ENCODE measurements at places on chromosomes 7 and 10. TPM values are rescaled to one million over a fixed set of nuclear protein-coding genes. Genes with fewer than 3 reads are reported as not detected.

- no peaks in the 10 kb centered on the region for H3K27me3 ChIP-seq
- DNase-seq = no peak
- peaks cover 49% of the 10 kb centered on the region for H3K36me3 ChIP-seq
- no peak overlapping the region for H3K4me3 ChIP-seq
- H3K4me1 ChIP-seq = peaks cover 8% of the 10 kb centered on the region
Observed at GRCh38 chr7:106255246-106255645, 29.5 kb downstream of the NAMPT start.

LRRN3 gene
- not detected for total RNA-seq

- DNase-seq = no peak
- peaks cover 23% of the 10 kb centered on the region for H3K4me1 ChIP-seq
- no peaks in the 10 kb centered on the region for H3K27me3 ChIP-seq
- H3K27ac ChIP-seq = no peak overlapping the region
- H3K36me3 ChIP-seq = no peaks in the 10 kb centered on the region
- H3K4me3 ChIP-seq = no peak overlapping the region
Observed at GRCh38 chr7:26653430-26654399, 210.7 kb downstream of the SKAP2 start.

PLAC9 gene
- total RNA-seq = not detected

- peaks cover 43% of the 10 kb centered on the region for H3K4me1 ChIP-seq
- peaks cover 44% of the 10 kb centered on the region for H3K27me3 ChIP-seq
- peak; percentile 65 for DNase-seq
- H3K27ac ChIP-seq = no peak overlapping the region
Observed at GRCh38 chr7:27108390-27109127, 6.1 kb upstream of the HOXA2 start.

GRCh38 chr7:5218564-5219360 lies 28.7 kb downstream of the WIPI2 start:
- H3K36me3 ChIP-seq = peaks cover 63% of the 10 kb centered on the region
- no peak overlapping the region for H3K4me3 ChIP-seq
- H3K4me1 ChIP-seq = no peaks in the 10 kb centered on the region

DNA sequence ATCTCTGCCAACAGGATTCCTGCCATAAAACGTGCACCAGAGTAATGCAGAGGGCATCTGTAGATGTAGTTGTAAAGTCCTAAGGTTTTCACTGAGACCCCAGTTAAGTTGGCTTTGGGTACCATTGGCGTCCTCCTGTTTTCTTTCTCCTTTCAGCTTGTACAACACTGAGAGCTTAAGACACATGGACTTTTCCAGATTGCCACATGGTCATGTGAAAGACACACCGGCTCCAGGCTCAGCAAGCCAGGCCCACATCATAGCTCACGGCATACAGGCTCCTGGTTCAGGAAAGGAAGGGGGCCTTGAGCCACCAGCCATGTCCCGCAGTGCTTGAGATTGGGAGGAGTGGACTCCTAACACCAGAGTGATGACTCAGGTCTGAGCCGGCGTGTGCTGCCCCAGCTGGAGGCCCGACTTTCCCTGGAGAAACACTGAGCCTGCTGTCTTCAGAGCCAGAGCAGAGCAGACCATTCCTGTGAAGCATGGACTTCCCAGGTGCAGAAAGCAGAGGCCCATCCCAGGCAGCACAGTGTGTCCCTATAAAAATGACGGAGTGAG lies 252.7 kb downstream of the PRPF18 start:
- peaks cover 6% of the 10 kb centered on the region for H3K27me3 ChIP-seq
- DNase-seq = no peak
- peak overlapping the region; percentile 38 for H3K4me3 ChIP-seq
- peaks cover 15% of the 10 kb centered on the region for H3K4me1 ChIP-seq
- H3K27ac ChIP-seq = no peak overlapping the region
- peaks cover 23% of the 10 kb centered on the region for H3K36me3 ChIP-seq

DNA sequence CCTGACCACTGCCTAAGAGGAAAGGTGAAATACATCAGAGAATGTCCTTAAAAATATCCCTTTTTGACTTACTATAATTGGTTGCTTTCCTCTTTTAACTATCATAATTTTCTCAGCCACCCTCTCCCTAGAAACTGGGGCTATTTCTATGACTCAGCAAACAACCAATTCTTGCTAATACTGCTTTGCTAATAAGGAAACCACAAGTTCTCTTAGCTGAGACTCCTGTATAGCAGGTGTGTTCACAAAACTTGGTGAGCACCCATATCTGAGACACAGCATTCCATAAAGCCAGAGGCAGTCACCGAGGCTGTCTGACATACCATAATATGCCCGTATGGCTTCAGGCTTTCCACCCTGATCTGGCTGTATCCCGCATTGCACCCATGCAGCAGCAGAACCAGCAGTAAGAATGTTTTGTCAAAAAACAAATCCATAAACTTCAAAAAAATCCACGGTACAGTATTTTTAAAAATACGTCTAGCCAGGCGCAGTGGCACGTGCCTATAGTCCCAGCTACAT lies 191.7 kb upstream of the C7orf33 start:
- peaks cover 4% of the 10 kb centered on the region for H3K27me3 ChIP-seq
- DNase-seq = no peak
- H3K4me1 ChIP-seq = peaks cover 7% of the 10 kb centered on the region

DNA sequence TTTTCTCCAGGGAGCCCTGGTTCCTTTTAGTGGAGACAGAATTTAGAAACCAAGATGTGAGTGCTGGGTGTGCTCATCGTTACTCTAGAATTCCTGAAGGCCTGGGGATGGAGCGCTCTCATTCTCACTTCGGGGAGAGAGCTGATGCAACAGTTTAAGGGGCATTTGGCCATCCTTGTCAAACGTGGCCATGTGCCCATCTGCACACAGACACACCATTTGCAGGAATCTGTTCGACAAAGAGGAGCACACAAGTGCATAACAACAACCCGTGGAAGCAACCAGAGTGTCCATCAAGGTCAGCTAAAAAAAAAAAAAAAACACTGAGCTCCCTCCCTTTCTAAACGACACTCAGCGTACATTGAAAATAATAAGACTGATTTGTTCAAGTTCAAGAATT lies 23.0 kb upstream of the RET start:
- no peaks in the 10 kb centered on the region for H3K36me3 ChIP-seq
- H3K27me3 ChIP-seq = peaks cover 12% of the 10 kb centered on the region
- no peak overlapping the region for H3K27ac ChIP-seq

NACAD gene
- total RNA-seq = 3.5 TPM

ATP6V0A4 gene
- not detected for total RNA-seq

DNA sequence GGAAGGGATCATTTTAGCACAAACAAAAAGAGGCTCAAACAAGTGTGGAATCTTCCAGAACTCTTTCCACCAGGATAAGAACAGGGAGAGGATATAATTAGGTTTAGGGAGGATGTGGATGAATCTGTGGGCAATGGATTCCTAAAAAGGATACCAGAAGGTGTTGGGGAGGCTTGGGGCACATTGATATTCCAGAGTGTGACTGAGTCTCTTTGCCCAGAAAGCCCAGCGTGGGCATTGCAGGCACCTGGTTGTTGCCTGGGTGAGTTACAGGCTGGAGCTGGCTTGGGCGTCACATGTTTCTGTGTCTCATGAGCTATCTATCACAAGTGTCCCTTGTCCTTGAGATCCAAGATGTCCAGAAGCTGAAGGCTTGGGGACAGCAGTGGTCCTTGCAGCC lies 3.3 kb downstream of the COL26A1 start:
- DNase-seq = no peak
- H3K27me3 ChIP-seq = peaks cover 2% of the 10 kb centered on the region
- H3K36me3 ChIP-seq = no peaks in the 10 kb centered on the region
- no peak overlapping the region for H3K4me3 ChIP-seq
- H3K4me1 ChIP-seq = peaks cover 3% of the 10 kb centered on the region

FAM180A gene
- total RNA-seq = not detected

- H3K27ac ChIP-seq = no peak overlapping the region
- no peaks in the 10 kb centered on the region for H3K36me3 ChIP-seq
- H3K4me3 ChIP-seq = no peak overlapping the region
Observed at GRCh38 chr7:47039904-47040303, 542.0 kb downstream of the TNS3 start.

DNA sequence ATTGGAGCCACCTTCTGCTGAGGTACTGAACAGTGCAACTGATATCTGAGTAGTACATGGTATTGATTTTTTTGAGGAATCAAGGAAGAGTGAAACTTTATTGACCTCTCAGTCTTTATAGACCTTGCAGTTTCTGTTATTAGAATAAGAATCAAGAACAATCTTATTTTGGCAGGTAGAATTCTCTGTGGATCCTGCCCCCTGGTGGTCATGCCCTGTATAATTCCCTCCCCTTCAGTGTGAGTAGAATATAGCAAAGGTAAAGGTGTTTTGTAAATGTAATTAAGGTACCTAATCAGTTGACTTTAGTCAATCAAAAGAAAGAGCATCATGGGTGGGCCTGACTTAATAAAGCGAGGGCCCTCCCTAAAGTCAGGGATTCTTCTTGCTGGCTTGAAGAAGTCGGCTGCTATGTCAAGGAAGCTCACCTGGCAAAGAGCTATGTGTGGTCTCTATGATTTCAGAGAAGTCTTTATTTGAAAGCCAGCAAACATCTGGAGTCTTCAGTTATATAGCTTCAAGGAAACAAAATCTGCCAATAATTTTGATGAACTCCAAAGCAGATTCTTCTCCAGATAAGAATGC lies 142.8 kb downstream of the LSM5 start:
- no peak for DNase-seq
- H3K36me3 ChIP-seq = no peaks in the 10 kb centered on the region
- no peak overlapping the region for H3K27ac ChIP-seq
- H3K27me3 ChIP-seq = peaks cover 1% of the 10 kb centered on the region

BUD23 gene
- total RNA-seq = 50.6 TPM

GRCh38 chr7:27774717-27775328 lies 34.9 kb downstream of the TAX1BP1 start:
- H3K27me3 ChIP-seq = no peaks in the 10 kb centered on the region
- no peak for DNase-seq
- H3K4me3 ChIP-seq = no peak overlapping the region
- H3K36me3 ChIP-seq = peaks cover 6% of the 10 kb centered on the region

GRCh38 chr10:5165738-5166137 lies 19.2 kb downstream of the AKR1C8 start:
- DNase-seq = no peak
- no peak overlapping the region for H3K4me3 ChIP-seq
- H3K27me3 ChIP-seq = no peaks in the 10 kb centered on the region
- no peaks in the 10 kb centered on the region for H3K4me1 ChIP-seq
- peaks cover 4% of the 10 kb centered on the region for H3K36me3 ChIP-seq
- H3K27ac ChIP-seq = no peak overlapping the region

- no peak overlapping the region for H3K4me3 ChIP-seq
- no peaks in the 10 kb centered on the region for H3K36me3 ChIP-seq
- H3K27me3 ChIP-seq = no peaks in the 10 kb centered on the region
- no peak overlapping the region for H3K27ac ChIP-seq
- no peak for DNase-seq
Observed at GRCh38 chr10:33477291-33478088, 143.0 kb upstream of the NRP1 start.

CNNM1 gene
- total RNA-seq = 0.08 TPM

DNA sequence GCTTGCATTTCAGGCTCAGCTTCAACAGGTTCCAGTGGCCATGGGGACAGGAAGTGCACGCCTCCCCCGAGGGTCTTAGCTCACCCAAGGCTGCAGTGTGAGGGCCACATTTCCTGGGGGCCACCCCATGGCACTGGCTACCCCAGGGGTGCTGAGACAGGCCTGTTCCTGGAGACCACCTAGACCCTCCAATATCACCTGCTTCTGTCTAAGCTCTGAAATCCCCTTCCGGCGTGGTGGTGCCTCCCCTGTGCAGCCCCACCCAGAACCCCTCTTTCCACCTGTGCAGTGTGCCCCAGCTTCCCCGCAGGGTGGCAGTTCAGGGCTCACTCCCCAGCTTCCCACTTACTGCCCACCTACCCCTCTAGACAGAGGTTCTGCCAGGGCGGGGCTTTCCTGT lies 83.1 kb downstream of the ADARB2 start:
- H3K27ac ChIP-seq = no peak overlapping the region
- no peaks in the 10 kb centered on the region for H3K36me3 ChIP-seq
- no peaks in the 10 kb centered on the region for H3K4me1 ChIP-seq

- no peak overlapping the region for H3K27ac ChIP-seq
- DNase-seq = peak; percentile 60
- H3K4me3 ChIP-seq = no peak overlapping the region
- no peaks in the 10 kb centered on the region for H3K36me3 ChIP-seq
- peaks cover 28% of the 10 kb centered on the region for H3K4me1 ChIP-seq
Observed at GRCh38 chr10:117543225-117544003, 868 bp downstream of the EMX2 start.

DNA sequence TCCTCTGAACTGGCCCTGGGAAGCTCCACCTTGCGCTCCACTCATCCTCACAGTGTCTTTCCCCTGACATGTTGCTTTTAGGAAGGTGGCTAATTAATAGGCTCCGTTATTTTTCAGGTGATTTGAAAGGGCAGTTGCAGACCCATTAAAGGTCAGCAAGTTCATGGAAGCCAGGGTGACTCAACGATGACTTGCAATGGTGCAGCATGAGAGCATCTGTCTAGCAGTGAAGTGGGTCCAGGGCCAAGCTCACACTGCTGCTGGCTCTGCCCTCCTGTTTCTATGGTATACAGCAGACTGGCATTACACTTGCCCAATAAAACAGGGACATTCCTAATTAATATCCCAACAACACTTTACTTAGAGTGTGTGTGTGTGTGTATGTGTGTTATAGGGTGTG lies 68.8 kb upstream of the WDR11 start:
- no peaks in the 10 kb centered on the region for H3K36me3 ChIP-seq
- no peak for DNase-seq
- no peak overlapping the region for H3K27ac ChIP-seq

DNA sequence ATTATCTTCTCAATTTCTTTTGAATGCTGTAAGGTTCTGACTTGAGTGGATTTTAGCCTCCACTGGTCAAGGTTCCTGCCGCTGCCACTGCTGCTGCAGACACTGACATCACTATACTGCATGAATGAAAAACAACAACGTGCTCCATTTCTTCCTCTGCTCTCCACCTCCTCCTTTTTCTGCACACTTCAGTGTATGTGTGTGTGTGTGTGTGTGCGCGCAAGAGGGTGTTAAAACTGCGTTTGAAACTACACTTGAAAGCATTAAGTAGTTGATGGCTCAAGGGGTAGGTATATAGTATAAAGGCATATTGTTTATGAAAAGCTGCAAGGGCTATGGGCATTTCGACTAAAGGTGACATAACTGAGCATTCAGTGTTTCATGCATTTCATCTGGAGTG lies 3.5 kb downstream of the GLCCI1 start:
- DNase-seq = no peak
- no peaks in the 10 kb centered on the region for H3K36me3 ChIP-seq
- peaks cover 2% of the 10 kb centered on the region for H3K27me3 ChIP-seq
- no peak overlapping the region for H3K4me3 ChIP-seq

ZNF786 gene
- 19.0 TPM for total RNA-seq

GTF2I gene
- 312 TPM for total RNA-seq

DNA sequence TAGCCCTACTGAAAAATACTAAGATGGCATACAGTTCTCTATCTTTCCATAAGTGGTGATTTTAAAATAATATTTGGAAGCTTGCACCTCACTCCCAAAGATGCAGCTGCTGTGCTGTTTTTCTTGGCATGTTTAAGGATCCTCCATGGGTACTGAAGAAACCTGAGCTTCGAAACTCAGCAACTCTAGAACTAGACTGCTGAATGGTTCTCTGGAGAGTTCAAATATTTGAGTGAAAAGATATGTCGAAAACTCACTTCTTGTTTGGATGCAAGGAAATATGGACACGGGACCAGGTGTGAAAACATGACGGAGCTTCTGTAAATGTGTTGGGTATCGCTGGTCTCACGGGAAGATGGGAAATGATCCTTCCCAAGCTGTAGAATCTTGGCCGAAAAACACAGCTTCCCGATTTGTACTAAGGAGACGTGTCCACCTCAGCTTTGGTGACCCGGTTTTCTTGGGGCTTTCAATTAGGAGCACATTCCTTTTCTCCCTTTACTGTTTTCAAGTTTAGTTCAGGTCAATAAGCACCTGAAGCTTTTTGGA lies 543.8 kb upstream of the NRP1 start:
- no peaks in the 10 kb centered on the region for H3K36me3 ChIP-seq
- no peaks in the 10 kb centered on the region for H3K27me3 ChIP-seq
- H3K4me1 ChIP-seq = peaks cover 4% of the 10 kb centered on the region
- no peak for DNase-seq
- H3K4me3 ChIP-seq = no peak overlapping the region

Measured in endothelial cell (in vitro differentiated cells).